A549 treated with CORT108297 at 1 μM for 4 hours (cell line): ENCODE measurements at places on chromosomes 4 and X. TPM values are rescaled to one million over a fixed set of nuclear protein-coding genes. Genes with fewer than 3 reads are reported as not detected.

SSX2B gene
- not detected in 5 replicates for total RNA-seq

GPR119 gene
- total RNA-seq: not detected in 5 replicates

TEX13D gene
- not detected in 5 replicates for total RNA-seq

MAGEC2 gene
- total RNA-seq: not detected in 5 replicates

CLGN gene
- total RNA-seq: 4.2 to 7.4 TPM (median 5.2 TPM) in 5 replicates

ATOH1 gene
- not detected in 5 replicates for total RNA-seq

FRAS1 gene
- 1.8 to 3.0 TPM (median 2.8 TPM) in 5 replicates for total RNA-seq

DNAAF6 gene
- not detected in 5 replicates for total RNA-seq

MAGEA11 gene
- 0.07 TPM in 1 of 5 replicates, not detected in the others for total RNA-seq

MGARP gene
- total RNA-seq: 0.66 to 0.97 TPM (median 0.83 TPM) in 5 replicates

CSAG1 gene
- total RNA-seq: 0.32 to 0.54 TPM (median 0.46 TPM) in 5 replicates
